ENCODE measurements at places on chromosomes 2 and 18. TPM values are rescaled to one million over a fixed set of nuclear protein-coding genes. Genes with fewer than 3 reads are reported as not detected.
A peak's percentile ranks its signal among the peaks of the same experiment; 100 is the strongest.

DNA sequence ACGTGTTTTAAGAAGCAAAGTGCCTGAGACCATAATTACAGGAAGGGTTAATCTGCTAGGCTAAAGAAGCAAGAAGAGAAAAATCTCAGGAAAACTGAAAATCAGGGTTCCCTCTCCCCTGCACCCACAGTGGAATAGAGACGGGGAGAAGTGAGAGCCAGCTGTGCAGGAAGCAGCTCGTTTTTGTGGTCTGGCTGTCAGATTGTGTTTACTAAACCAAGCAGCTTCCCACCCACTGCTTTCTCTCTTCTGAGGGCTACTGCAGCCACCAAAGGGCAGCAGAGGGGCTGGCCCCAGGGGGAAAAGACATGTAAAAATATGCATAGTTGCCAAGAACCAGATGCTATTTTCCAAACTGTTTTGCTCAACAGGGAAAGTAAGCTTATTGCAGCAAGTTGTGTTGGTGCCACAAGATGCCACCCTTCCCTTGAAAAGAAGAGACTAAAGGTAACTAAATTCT, 72.6 kb upstream of the THUMPD2 start:
- DNase-seq = no peak

SERPINB4 gene
- polyA plus RNA-seq = not detected

DNA sequence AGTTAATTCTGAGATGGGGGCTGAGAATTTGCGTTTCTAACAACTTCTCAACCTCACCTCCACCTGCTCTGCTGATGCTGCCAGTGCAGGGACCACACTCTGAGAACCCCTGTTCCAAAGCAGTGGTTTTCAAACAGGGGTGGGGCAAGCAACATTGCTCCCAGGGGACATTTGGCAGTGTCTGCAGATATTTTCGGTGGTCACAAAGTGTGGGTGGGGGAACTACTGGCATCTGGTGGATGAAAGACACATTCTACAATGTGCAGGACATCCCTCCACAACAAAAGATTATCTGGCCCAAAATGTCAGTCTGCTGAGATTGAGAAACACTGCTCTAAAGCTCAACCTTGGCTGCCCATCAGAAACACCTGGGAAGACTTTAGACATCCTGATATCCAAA, 188.7 kb upstream of the SATB2 start:
- DNase-seq = no peak

DNA sequence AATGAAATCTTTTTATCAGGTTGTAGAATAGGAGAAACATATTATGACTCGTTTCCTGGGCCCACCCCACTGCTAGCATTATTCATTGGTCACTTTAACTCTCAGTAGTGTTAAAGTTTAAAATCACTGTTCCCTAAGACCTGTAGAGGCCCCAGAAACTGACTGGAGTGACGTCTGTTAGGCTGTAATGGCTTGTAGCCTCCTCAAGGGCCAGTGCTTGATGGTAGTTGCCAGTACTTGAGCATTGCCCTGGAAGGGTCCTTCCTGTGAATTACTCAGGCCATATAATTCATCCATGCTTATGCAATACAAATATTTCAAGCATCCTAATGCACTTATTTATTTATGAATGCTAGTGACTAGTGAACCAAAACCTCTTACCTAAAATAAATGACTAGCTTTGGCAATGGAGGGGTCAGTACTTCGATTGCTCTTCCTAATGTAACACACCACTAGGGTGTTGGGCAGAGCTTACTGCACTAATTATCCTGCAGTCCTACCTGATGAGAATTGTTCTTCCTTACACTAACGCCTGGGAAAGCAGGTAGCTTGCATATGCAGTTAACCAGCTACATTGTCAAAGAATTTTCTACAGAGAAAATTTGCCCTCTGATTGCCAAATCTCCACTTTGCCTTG, 31.2 kb downstream of the ARHGAP25 start:
- no peak for DNase-seq

DNA sequence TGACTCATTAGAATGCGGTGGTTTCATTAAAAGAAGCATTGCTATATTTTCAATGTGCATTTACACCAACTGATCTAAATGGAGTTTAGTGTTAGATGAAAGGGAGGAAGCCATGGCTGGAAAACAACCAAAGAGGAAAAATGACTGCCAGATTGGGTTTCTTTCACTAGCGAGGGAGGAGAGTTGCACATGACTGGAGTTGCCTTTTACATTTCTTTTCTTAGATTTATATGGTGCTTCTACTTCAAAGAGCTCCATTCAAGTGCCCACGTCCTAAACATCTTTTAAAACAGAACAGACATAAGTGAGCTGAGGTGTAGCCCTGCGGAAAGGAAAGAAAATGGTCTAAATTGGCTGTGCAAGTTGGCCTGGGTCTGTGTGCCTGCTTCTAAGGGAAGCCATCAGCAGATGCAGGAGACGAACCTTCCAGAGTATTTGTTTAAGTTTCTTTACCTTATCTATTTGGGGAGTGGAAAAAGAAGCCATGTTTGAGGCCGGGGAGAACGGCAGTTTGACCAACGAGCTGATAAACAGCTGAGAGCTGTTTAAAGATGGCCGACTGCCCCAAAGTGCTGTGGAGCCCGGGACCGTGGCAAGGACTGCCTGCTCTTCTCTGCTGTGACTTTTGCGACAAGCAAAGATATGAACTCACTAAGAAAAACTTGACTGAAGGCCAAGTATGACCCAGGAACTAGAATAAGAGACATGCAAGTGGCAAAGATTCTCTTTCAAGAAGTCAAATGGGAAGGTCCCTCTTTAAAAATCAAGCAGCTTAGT, 327.0 kb downstream of the ZNF516 start:
- no peak for DNase-seq

ADCYAP1 gene
- not detected for polyA plus RNA-seq

DNA sequence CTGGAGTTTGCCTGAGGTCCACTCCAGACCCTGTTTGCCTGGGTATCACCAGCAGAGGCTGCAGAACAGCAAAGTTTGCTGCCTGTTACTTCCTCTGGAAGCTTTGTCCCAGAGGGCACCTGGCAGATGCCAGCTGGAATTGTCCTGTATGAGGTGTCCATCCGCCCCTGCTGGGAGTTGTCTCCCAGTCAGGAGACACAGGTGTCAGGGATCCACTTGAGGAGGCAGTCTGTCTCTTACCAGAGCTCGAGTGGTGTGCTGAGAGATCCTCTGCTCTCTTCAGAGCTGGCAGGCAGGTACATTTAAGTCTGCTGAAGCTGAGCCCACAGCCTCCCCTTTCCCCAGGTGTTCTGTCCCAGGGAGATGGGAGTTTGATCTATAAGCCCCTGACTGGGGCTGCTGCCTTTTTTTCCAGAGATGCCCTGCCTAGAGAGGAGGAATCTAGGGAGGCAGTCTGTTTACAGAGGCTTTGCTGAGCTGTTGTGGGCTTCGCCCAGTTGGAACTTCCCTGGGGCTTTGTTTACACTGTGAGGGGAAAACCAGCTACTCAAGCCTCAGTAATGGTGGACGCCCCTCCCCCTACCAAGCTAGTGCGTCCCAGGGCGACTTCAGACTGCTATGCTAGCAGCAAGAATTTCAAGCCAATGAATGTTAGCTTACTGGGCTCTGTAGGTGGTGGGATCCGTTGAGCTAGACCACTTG, 34.7 kb downstream of the TFPI start:
- no peak for DNase-seq

RNF144A gene
- 5.2 TPM for polyA plus RNA-seq

- peak; percentile 6 for DNase-seq
Measured at GRCh38 chr2:70161069-70161534, 29.7 kb downstream of the C2orf42 start.

DNA sequence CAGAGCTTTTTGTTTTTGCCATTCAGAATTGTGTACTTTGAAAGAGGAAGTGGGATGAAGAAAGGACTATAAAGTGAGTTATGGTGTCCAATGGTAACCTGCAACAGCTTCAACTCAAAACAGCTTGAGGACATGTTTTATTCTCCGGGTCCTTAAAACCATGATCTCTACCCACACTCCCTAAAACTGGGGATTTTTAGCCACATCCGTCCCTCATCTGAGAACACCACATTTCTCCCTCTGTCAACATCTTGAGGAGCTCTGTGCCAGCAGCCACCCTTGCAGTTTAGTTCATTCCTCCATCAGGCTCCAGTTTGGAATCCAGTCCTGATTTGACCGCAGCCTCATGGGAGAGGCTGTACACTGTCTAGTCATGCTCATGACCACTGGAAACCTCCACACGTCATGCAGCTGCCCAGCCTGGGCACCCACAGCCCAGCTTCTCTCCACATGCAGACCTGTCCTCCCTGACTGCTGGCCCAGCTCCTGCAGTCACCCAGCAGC, 62.6 kb downstream of the C18orf63 start:
- no peak for DNase-seq

GRCh38 chr2:226837334-226837733, 1.5 kb downstream of the RHBDD1 start:
- DNase-seq = no peak

DNA sequence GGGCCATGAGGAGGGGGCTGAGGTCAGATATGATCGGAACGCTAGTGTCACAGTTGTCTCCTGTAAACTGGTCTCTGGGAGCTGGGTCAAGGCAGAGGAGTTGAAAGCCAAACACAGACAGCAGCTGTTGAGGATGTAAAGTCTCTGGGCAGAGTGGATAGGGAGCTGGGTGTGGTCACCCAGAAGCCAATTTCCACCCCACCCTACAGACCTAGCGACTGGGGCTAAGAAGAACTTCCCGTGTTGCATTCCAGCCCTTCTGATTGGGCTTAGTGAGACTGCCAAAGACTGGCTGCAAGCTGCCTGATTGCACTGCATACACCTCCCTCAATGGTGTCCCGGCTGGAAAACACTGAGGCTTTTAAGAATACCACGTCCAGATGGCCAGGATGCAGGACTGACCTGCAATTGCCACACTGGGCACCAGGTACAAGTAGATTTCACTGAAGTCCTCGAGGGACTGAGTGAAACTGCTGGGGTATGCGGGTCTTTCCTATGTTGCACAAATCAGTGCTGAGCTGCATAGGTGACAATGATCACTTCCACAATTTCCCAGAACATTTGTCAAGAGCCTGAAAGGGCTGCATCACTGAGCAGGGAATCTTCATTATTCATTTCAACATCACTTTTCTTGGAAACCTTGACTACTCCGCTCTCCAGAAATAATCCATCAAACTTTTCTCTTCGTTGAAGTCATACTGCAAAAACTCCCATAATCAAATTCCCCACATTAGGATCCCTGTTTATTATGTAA, 43.1 kb upstream of the EML4 start:
- DNase-seq = no peak

DUSP19 gene
- polyA plus RNA-seq = 2.4 TPM

CPLX4 gene
- 0.04 TPM for polyA plus RNA-seq

RBKS gene
- polyA plus RNA-seq = 1.7 TPM

GRCh38 chr2:161042990-161043625, 117.1 kb upstream of the TANK start:
- no peak for DNase-seq

DNA sequence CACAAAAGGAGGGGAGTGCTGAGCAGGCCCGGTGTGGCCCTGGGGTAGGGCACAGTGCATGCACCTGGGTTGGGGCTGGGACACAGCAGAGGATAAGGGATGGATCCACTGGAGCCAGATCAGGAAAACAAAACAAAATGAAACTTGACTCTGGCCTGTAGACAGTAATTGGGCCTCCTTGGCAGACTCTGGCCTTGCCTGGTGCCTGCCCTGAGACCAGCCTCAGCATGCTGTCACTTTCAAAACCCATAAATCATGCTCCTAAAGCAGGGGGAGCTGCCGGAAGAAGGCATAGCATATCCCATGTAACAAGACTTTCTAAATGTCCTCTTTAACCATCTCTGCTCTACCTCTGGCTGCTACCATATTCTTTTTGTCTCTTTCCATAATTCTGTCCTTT, 61.1 kb upstream of the IGFBP5 start:
- DNase-seq = no peak

All from spleen (tissue), 13 donors.